ENCODE measurements at places on chromosomes 4 and X.

GRCh38 chr4:146243141-146243882, 29.0 kb downstream of the REELD1 start:
- DNase-seq = peak; percentile 63

GRCh38 chr4:158268553-158268952, 58.3 kb downstream of the TMEM144 start:
- no peak for DNase-seq

GRCh38 chrX:141638550-141638949, 49.0 kb downstream of the SPANXA2 start:
- DNase-seq = no peak

GRCh38 chrX:69627744-69628143, 11.8 kb downstream of the EDA start:
- no peak for DNase-seq

- DNase-seq = peak; percentile 11
Measured at GRCh38 chrX:78514852-78515251, 144.3 kb downstream of the RTL3 start.

DNA sequence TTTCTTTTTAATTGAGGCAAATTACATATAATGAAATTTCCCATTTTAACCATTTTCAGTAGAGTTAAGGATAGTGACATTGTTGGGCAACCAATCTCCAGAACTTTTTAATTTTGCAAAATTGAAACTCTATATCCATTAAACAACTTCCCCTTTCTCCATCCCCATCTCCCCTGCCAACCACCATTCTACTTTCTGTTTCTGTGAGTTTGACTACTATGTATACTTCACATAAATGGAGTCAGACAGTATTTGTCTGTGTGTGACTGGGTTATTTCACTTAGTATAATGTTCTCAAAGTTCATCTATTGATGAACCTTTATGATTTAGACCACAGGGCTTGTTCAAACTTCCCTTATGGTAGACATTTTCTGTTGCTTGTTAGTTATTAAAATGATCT, 364.5 kb upstream of the MAD2L1 start:
- no peak for DNase-seq

DNA sequence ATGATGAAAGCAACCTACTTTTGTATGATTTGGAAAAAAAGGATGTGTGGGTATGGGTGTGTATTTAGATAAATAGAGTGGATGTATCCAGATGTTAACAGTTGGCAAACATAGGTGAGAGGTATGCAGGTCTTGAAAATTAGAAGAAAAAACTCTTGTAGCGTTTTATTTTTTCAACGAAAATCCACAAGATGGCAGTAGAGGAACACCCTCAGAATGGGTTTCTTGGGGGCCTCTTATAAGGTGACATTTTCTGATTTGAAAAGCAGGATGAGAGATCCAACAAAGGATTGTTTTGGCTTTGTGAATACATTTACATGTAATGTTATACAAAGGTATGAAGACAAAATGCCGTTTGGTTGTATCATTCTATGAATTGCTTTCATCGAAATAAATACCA, 68.3 kb downstream of the FMR1NB start:
- peak; percentile 1 for DNase-seq

GRCh38 chr4:141713771-141714445, 77.5 kb downstream of the IL15 start:
- DNase-seq = no peak

- DNase-seq = no peak
Measured at GRCh38 chrX:54540289-54540688, 10.3 kb downstream of the GNL3L start.

DNA sequence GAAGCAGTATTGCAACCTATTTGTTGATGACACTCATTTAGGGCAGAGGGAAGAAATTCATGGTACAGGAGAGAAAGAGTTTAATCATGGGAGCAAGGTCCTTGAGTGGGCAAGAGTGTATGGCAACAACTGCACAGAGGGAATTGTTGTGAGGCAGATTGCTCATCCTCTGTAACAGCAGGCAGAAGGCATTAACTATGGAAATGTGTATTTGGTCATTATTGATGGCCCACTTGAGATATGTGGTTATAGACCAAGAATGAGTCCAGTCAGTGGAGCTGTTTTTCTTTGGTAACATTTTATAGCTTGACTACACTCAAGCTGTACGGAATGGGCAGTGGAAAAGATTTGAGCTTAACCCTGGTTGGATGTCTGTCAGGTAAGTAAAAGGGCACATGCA, 15.9 kb downstream of the PLRG1 start:
- DNase-seq = no peak

DNA sequence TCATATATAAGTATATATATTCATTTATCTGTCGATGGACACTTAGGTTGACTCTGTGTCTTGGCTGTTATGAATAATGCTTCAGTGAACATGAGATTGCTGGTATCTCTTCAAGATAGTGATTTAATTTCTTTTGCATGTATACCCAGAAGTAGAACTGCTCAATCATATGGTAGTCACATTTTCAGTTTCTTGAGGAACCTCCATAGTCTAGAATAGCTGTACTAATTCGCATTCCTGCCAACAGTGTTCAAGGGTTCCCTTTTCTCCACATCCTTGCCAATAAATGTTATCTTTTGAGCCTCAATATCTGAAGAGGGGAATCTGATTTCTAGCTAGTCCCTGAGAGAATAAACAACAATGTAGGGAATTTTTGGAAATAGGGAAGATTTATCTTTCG, 32.4 kb upstream of the CCNG2 start:
- DNase-seq = no peak

GRCh38 chr4:79687006-79687405, 279.0 kb upstream of the GK2 start:
- DNase-seq = no peak

- no peak for DNase-seq
Measured at GRCh38 chr4:10017037-10017893, 4.0 kb downstream of the SLC2A9 start.

DNA sequence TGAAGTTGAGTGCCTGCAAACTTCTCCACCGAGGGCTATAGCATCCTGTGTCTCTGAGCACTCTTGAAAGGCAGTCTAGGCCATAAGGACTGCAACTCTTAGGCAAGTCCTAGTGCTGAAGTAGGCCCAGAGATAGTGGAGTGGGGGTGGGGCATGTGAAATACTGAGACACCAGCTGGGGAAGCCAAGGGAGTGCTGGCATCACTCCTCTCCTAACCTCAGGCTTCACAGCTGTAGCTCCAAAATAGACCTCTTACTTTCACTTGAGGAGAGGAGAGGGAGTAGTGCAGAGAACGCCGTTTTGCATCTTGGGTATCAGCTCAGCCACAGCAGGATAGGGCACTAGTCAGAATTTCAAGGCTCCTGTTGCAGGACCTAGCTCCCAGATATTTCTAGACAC, 56.2 kb upstream of the CYSLTR1 start:
- DNase-seq = no peak

- no peak for DNase-seq
Measured at GRCh38 chrX:107298276-107298675, 91.9 kb downstream of the DNAAF6 start.

DNA sequence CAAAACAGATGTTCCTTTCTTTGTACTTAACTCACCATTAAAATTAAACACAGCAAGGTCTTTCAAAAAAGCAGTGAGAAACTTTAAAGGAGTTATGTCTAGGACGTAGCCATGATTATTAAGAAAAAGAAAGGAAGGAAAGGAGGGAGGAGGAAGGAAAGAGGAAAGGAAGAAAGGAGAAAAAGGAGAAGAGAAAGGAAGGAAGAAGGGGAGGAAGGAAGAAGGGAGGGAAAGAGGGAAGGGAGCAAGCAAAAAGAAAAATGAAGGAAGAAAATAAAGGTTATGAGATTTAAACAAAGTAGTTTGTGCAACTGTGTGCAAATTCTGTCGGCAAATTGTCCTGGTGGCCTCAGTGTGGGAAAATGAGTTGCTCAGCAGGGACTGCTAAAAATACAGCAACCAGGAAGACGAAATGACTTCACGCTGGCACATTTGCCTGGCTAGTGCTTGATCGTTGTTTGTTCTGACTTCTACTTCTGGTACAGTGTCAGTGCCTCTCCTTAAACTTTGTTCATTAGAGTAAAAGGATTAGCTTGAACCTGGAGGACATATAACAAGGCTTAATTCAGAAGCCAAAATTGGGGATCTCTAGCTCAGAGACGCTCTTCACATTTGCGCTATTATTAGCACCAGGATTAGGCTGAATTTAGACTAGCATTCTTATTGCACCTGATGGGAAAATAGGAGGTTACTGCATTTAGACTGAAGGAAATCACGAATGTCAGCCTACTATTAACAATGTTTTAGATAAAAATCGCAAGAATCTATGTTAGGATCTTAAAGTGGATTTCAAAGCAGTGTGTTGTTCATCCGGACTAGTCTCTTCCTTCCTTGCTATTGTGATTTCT, 81.2 kb downstream of the DCK start:
- DNase-seq = no peak

DNA sequence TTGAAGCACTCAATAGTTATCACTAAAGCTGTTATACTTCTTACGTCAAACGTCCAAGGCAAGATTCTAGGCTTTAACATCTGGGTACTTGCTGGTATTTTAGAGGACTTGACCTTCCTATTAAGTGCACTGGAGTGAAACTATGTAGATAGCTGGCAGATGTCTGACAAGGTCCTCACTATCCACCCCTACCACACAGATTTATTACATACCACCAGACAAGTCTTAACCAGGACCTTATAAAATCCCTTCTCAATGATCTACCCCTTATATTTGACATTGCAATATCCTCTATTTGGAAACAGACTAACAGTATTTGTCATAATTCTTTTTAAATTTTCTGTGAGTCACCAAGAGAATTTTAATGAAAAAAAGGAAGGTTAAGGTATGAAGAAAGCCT, 78.8 kb downstream of the PDGFC start:
- DNase-seq = no peak

GRCh38 chrX:30147996-30148643, 67.2 kb upstream of the MAGEB2 start:
- DNase-seq = no peak

DNA sequence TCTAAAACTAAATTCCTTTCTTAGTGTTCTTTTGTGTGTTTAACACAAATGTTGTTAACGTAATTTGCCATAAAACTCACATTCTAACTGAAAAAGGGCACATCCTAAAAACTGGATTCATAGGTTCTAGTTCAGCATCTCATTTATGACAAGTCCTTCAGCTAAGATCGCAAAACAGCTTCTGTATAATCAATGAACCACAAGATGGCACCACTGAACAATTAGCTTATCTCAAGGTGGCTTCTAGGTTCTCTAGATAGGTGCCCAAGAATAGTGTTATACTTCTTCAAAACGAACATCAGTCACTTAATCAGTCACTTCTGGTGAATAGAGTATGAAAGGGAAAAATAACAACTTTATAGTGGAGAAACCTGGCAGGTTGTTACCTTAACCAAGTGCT, 54.3 kb downstream of the NRK start:
- DNase-seq = no peak

GRCh38 chr4:8030121-8030781, 90.6 kb upstream of the AFAP1 start:
- DNase-seq = no peak

DNA sequence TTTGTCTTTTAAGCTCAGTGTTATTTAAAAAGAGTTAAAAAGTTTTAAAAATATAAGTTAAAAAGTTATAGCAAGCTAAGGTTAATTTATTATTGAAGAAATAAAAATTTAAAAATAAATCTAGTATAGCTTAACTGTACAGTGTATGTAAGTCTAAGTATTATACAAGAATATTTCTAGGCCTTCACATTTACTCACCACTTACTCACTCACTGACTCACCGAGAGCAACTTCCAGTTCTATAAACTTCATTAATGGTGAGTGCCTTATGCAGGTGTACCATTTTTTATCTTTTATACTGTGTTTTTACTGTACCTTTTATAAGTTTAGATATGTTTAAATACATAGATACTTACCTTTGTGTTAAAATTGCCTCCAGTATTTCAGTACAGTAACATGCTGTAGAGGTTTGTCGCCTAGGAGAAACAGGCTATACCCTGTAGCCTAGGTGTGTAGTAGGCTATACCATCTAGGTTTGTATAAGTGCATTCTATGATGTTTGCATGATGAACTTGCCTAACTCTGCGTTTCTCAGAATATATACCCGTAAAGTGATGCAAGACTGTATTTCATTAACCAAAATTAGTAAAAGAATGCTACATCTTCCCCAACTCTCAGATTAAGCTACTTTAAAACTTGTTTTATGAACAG, 202.9 kb downstream of the CFAP299 start:
- no peak for DNase-seq

DNA sequence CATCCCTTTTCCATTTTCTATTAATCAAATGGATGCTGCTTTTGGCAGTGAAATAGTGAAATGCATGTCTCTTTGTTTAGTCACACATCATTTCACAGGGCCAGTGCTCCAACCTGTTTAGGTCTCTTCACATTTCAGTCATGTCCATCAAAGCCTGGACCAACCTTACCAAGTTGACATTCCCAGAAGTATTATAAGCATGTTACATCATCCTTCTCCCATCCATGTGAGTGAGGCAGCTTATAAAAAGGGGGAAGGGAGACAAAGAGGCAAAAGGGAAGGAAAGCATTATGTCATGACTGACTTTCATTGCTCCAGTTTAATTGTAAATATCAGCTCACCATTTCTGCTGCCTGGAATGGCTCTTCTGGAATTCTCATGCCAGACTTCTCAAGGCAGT, 94.4 kb downstream of the NWD2 start:
- DNase-seq = no peak

DNA sequence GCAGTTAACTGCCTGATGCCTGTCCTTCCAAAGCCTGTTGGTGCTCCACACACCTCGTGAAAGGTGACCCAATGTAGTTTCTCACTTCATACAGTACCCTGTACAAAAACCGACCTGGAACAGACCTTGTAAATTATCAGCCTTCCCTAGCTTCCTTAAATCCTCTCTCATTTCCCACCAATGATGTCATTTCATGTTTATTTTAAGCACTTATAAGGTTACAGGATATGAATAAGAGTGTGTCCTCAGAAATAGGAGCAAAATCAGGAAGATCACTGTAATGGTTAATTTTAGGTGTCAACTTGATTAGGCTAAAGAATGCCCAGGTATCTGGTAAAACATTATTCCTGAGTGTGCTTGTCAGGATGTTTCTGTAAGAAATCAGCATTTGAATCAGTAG, 44.7 kb downstream of the TMEM150C start:
- no peak for DNase-seq

DNA sequence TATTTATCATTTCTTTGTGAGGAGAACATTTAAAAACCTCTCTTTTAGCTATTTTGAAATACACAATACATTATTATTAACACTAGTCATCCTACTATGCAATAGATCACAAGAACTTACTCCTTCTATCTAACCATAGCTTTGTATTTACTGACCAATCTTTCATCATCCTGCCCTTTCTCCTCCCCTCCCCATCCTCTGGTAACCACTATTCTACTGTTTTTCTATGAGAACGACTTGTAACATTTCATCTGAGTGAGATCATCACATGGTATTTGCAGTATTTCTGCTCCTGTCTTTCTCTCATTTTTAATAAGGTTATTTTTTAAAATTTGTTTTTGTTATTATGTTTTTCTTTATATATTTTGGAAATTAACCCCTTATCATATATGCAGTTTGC, 331.8 kb downstream of the TEX13C start:
- no peak for DNase-seq

DNA sequence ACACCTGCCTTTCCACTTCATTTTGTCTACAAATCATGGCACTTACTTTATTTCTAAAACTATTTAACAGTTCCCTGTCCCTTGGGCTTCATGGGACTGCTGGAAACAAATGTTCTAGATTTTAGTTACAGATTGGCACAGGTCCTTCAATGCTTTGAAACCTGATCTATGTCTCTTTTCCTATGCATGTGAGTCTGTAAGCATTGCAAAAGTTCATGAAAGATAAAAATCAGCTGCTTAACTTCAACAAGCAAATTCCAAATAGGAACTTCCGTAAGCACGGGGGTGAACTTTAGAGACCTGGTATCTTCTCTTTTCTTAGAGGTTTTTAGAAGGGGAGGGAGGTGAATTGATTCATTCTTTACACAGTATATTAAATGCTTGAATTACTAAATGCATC, 9.5 kb downstream of the LGI2 start:
- no peak for DNase-seq

All from activated CD4-positive, alpha-beta T cell treated with anti-CD3 and anti-CD28 coated beads for 4 hours (primary cell).